Stimulated activated CD8-positive, alpha-beta memory T cell treated with anti-CD3 and anti-CD28 coated beads, Interleukin-2, amount 100 ng/mL, for 1 hour (primary cell): ENCODE measurements at places on chromosomes 16 and 17.

GRCh38 chr17:62675701-62676100 is 48.2 kb downstream of the MRC2 start:
- no peak for DNase-seq

- DNase-seq: no peak
These were observed 584 bp downstream of the PHOSPHO1 start for GRCh38 chr17:49229805-49230600.

GRCh38 chr16:1282324-1282973 is 26.6 kb downstream of the TPSD1 start:
- DNase-seq: no peak

- DNase-seq: no peak
These were observed 334.1 kb downstream of the CDH13 start for GRCh38 chr16:82960918-82961317.

GRCh38 chr17:36848008-36848902 is 89.0 kb upstream of the LHX1 start:
- DNase-seq: no peak

DNA sequence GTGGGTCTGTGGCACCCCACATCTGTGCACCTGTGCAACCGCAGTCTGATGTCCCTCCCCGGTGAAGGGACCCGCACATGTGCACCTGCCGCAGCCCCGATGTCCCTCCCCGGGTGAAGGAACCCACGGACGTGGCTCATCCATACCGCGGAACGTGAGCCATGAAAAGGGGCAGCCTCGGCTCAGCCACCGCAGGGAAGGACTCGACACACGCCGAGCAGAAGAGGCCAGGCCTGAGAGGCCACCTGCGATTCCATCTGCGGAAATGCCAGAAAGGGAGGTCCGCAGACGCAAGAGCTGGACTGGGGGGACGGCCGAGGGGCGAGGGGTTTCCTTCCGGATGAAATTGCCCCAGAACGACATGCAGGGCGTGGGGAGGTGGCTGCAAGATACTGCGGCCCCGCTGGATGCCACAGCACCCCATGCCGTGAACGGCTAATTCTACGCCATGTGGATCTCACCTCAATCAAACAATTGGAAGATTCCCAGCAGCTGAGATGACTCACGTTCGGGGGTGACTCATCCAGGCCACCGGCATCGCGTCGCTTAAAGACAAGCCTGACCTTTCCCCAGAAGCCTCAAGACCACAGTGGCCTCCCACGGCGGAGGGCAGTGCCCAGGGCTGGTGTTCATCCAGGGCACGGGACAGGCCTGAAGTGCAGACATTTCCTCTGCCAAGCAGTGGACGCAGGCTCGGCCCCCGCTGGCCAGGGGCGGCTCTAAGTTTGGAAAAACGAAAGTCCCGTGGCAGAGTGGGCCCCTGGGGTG is 21.0 kb downstream of the SOX8 start:
- peak; percentile 48 for DNase-seq

DNA sequence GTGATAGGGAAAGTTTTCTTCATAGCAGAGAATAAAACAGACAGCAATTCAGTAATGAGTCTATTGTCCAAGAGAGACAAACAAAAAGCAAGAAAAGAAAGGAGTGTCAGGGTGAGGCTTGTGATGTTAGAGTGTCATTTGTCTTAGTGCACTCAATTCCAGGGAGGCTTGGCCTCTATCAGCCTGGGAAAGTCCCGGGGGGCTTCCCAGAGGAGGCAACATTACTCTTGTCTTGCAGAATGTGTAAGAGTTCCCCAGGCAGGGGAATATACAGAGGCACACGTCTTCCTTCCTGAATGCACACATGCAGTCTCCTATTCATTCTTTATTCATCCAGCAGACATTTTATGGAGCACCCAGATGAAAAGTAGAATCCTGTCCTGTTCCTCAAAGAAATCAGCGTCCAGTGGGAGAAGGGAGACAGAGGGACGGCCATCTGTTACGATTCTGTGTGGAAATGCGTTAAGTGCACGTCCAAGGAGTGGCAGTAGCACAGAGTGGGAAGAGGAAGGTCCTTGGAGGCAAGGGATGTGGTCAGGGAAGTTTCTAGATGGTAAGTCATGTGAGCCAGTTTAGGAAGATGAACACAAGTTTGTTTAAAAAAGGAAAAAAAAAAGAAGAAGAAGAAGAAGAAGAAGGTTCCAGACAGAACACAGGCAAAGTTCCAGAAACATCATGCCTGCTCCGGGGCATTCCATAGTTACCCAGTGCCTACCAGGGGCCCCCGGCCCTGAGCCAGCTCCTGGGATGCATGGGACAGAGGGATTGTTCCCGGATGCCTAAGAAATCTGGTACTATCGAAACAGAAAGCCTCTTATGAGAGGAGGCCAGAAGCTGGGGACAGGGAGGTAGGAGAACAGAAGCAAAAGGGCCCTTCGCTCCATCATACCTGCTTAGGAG is 21.1 kb downstream of the CACNG4 start:
- no peak for DNase-seq

- DNase-seq: no peak
These were observed 36.3 kb downstream of the PLCG2 start for GRCh38 chr16:81815429-81815766.

DNA sequence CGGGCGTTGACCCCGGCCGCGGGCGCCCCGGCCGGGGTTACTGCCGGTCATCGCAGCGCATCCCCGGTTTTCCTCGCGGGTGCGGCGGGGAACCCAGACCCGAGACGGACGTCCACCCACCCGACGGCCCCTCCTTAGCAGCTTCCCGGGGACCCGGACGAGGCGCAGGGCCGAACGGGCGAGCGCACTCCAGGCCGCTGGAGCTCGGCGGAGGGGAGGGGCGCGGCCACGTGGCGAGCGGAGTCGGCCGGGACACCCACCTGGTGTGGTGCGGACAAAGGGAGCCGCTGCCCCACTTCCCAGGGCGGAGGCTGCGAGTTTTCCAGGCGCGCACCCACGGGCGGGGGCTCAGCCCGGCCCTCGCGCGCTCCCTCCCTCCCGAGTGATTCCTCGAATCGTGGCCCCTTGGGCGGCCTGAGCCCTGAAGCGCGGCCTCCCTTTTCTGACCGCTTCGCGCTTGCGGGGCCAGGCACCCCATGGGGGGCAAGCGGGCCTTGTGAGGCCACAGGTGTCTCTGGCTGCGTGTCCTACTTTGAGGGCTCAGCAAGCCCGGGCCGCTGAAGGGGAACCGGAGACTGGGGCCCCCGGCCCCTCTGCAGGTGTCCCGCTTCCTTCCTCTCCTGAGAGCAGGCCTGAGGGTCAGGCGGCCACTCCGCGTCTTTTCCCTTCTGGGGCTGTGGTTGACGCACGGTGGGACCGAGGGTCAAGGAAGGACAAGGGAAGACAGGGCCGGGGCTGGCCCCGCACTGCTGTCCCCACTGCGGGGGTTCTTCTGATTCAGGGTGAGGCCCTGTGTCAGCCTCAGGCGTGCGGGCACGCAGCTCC is 1.1 kb upstream of the FASN start:
- DNase-seq: no peak

DNA sequence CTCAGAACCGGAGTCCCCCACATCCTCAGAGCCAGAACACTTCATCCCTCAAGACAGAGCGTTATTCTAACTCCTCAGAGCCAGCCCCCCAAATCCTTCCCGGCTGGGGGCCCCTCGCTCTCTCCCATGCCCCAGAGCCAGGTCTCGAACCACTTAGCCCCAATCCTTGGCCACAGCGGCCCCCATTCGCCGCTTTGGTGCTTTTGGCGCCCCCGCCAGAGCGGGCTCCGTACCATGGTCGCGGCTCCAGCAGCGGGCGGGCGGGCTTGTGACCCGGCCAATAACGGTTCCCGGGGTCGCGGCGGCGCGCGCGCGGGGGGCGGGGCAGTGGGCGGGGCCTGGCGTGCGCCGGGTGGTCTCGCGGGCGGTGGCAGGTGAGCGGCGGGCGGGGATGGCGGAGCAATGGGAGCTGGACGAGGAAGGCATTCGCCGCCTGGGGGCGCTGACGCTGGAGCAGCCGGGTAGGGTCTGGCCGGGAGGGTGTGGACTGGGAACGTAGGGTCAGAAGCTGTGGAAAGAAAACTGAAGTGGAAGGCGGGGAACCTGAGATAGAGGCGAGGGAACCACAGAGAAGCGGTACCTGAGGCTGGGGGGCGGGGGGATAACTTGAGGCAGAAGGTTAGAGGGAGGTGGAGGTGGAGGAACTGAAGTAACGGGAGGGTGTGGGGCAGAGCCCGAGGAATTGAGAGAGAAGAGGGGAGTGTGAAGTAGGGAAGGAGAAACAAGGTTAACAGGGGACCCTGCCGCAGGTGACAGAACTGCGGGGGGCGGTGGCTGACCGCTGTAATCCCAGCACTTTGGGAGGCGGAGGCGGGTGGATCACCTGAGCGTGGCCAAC is at the start of the genes KCTD19 and LRRC36:
KCTD19 (minus strand) TSS at position 270 of the 838 bp plus-strand sequence; CDS start at position 236, 34 bp downstream.
LRRC36 (plus strand) TSS at position 344 of the 838 bp plus-strand sequence; CDS start at position 392, 48 bp downstream.
- peak; percentile 37 for DNase-seq

DNA sequence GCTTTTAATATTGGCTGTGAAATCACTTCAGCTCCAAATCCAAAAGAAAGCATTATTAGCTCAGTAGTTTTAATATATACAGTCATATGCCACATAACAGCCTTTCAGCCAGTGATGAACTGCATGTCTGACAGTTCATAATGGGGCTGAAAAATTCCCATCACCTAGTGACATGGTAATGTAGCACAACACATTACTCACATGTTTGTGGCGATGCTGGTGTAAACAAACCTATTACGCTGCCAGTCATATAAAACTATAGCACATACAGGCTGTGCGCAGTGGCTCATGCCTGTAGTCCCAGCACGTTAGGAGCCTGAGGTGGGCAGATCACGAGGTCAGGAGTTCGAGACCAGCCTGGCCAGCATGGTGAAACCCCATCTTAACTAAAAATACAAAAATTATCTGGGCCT is 92.2 kb downstream of the TUBD1 start:
- no peak for DNase-seq

DNA sequence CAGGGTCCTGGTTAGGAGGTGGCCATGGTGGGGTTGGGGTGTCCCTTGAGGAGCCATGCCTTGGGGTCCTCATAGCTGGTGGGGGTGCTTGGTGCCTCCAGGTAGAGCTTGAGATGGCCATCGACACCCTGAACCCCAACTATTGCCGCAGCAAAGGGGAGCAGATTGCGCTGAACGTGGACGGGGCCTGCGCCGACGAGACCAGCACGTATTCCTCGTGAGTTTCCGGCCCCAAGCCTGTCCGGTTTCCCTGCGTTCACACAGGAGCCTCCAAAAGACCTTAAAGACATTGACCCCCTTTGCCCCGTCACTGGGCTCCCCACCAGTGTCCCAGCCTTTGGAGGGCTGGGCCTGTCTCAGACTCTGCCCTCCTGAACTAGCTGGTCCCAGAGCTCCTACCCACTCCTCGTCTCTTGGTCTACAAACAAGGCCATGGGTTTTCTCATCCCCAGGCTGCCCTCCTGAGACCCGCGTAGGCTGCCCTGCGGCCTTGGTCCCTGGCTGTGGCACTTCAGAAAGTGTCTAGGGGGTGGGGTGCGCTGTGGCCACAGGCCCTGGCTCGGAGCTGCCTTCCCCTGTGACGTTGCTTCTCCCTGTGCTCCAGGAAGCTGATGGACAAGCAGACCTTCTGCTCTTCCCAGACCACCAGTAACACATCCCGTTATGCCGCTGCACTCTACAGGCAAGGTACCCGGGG is 11.8 kb downstream of the POLR3E start:
- DNase-seq: no peak

DNA sequence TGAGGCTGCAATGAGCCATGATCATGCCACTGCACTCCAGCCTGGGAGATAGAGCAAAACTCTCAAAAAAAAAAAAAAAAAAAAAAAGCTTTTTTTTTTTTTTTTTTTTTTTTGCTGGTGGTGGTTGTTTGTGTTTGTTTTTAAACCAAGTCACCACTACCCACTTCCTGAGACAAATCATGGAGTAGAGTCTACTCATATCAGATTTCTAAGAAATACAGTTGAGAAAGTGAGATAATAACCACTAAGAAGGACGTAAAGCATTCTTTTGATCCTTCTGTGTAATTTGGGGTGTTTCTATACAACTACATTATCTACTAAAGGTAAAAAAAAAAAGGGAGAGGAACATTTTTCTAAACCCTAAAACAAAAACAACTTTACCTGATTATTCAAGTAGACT is 38.0 kb downstream of the AXIN2 start:
- no peak for DNase-seq
